ENCODE measurements at places on chromosomes 11 and 22.

- no peak for DNase-seq
Measured at GRCh38 chr11:63853476-63853875, 14.6 kb downstream of the MARK2 start.

DNA sequence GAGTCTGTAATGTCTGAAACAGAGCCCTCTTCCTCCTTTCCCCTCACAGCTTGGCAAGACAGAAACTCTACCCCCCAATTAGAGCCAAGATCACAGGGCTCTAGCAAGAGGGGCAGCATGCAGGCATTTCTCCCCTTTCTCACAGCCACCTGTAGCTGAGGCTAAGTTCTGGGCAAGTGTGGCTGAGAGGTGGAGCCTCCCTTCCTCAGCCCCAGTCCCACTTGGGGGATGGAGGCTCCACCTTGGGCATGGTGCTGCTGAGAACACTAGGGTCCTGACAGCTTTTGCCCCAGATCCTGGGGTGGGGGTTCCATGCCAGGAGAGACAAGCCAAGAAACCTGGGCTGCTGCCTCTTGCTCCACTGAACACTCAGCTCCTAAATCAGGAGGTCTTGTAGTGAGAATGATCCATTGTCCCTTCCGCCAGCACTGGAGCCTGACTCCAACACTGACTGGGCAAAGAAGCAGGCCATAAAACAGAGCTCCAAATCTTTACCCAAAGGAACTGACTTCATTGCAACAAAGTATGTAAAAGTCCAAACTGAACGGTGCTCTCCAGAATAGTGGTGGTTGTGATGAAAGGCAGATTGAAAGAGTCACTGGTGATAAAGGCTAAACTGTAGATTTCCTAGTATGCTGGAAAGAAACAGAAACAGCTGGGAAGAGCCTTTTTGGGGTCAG is 25.6 kb downstream of the NARS2 start:
- DNase-seq, result no peak

- DNase-seq, result no peak
Measured at GRCh38 chr11:110023711-110024110, 69.5 kb upstream of the ZC3H12C start.

DNA sequence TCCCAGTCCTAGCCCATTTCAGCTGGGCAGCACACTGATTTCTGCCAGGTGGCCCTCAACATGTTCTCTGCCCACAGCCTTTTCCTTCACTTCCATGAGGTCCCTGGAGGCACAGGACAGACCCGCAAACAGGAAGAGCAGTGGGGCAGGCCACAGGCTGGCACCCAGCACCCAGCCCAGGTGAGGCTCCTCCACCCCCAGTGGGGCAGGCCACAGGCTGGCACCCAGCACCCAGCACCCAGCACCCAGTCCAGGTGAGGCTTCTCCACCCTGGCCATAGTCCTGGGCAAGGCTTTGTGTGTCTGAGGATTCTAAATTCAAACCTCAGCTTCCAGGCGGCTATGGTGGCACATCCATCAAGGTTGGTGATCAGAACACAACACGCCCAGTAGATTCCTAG is 1413.0 kb downstream of the BRD1 start:
- DNase-seq, result no peak

GRCh38 chr11:58622344-58622743 is at the start of gene CNTF:
Gene CNTF, plus strand, starts transcription at chr11:58622665. Its CDS starts 88 bp downstream, at chr11:58622753.
- DNase-seq, result no peak

- no peak for DNase-seq
Measured at GRCh38 chr11:869399-870126, 26.9 kb downstream of the TSPAN4 start.

DNA sequence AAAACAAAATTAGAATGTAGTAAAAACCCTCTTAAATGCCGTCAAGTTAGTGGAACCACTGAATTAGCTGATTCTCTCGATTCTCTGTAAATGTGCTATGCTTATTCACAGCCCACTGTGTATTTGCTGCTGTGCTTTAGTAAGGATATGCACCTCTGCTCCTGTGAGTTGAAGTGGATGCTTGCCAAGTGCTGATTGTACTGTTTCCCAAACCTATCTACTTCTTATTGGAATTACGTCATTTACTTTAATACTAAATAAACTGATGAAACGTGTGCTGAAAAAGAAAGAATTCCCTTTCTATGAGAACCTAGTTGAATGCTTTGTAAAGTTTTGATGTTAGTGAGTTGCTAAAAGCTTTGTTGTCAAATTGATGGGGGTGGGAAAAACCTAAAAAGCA is 158.4 kb downstream of the LRRC4C start:
- no peak for DNase-seq

- peak; percentile 20 for DNase-seq
Measured at GRCh38 chr11:1230456-1231395, 7.9 kb downstream of the MUC5B start.

GRCh38 chr11:7964261-7964660 is 986 bp downstream of the NLRP10 start:
- DNase-seq, result no peak

DNA sequence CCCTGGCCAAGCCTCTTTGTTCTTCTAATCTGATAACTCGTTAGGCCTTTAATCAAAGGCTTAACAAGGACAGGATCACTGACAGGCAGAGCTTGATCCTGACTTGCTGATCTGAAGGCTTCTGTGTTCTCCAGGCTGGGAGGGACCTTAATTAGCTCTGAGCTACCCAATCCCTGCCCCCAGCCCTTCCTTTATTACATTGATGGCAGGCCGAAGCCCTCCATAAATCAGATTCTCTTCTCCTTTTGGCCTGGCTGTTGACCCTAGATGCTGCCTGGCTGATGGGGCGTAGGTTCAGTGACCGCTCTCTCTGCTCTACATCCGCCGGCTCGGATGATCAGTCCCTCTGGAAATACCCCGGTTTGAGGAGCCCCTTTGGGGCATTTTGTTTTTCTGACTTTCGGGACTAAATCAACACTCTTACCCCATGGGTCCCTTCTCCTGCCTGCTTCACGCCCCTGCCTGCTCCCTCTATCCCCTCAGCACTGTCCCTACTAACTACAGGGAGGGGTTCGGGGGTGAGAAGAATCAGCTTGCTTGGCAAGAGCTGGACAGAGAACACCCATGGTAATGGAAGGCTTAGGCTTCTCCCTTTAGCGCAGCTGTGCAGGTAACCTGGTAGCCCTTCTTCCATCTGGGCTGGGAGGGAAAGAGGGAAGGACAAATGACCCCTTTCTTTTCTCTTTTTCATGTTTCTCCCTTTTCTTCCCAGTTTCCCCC is 10.0 kb upstream of the RRM1 start:
- DNase-seq, result no peak

GRCh38 chr11:37861671-37862070 is 1263.6 kb upstream of the RAG2 start:
- no peak for DNase-seq

DNA sequence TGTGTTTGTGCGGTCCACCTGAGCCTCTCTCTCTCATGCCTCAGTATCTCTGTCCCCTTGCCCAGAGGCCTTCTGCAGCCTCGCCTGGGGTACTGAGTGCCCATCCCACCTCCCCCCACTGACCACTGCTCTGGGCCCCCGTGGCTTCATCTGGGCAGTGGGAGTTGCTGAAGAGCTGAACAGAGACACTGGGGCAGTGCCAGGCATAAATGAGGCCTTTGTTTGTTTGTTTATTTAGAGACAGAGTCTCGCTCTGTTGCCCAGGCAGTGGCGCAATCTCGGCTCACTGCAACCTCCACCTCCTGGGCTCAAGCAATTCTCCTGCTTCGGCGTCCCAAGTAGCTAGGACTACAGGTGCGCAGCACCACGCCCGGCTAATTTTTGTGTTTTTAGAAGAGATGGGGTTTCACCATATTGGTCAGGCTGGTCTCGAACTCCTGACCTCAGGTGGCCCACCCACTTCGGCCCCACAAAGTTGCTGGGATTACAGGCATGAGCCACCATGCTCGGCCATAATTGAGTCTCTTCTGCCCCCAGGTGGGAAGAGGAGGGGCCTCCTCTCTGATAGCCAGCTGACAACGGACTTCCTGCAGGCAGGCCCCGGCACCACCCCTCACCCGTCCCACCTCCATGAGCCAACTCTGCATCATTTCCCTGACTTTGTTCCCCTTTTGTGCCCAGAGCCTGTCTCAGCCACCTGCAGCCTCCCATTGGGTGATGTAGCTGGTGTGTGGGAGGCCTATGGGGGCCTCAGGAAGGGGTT is 9.3 kb downstream of the CRYBB3 start:
- no peak for DNase-seq

DNA sequence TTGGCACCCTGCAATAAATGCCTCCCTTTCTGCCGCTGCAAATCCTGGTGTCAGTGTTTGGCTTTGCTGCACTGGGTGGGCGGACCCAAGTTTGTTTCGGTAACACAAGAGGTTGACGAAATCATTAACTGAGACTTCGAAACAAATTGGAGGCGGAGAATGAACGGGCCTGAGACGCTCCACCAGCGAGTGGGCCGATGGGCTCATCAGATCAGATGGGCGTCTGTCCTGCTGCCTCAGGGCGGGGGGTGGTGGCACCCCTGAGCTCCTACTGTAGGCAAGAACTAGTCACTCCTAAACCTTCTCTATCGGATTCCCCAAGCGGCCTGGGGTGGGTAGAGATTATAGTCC is 918 bp upstream of the CAPN5 start:
- DNase-seq, result peak; percentile 66

DNA sequence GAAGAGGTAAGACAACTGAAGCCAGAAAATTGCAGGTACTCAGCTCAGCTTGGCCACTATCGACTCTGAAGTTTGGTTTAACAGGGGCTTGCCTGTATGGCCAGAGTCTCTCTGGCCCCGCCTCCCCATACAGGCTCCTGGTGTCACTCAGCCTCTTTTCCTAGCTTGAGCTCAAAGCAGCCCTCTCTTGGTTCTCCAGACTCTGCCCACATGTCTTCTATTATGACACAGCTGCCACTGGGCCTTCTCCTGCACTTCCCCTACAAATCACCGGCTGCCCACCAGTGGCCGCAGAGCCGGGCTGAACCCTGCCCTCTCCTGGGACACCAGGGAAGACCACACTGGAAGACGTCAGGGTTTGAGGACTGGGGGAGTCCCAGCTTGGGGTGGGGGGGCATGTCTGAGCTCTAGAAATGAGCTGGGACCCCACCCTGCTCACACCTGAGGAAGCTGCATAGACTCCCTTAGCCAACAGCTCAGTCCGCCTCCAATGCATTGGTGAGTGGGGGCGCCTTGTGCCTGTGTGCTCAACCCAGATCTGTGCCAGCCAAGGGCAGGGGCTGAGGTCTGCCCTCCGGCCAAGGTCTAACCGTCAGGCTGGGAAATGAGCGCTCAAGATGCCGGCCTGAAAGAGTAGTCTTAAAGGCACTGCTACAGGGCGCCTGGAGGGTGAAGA is 94.4 kb upstream of the LMO1 start:
- DNase-seq, result no peak

DNA sequence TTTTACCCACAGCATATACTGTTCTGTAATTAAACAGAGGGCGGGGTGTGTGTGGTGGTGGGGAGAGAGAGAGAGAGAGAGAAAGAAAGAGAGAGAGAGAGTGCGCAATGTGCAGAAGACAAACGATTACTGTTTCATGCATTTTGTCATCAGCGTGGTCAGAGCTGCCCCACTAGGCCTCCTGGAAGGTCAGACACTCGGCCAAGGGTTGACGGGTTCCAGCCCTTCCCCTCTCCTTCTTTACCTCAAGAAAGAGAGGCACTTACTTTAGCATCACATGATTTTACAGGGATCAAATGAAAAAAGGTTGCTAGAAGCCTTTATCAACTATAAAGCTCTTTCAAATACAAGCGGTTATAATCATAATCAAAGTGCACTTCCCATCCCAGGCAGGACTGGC is 269.2 kb upstream of the SORL1-AS1 start:
- DNase-seq, result no peak

DNA sequence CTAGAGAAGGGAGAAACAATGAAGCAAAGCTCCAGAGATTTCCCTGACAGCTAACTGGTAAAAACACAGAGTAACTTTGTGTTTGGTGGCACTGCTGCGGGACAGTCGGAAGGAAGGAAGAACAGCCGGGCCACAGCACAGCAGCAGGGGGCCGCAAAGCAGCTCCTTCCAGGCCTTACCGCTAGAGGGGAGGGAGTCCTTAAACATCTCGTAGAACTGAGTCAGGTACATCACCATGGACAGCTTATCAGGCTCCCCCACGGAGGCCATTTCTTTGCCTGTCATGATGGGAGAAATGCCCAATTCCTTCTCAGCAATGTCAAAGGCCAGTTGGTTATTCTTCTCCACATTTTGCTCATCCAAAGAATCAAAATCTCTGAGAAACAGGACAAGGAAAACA is 114.6 kb upstream of the BID start:
- DNase-seq, result no peak

- DNase-seq, result no peak
Measured at GRCh38 chr22:27046086-27046485, 388.7 kb downstream of the MIAT start.

GRCh38 chr11:80165744-80166143 is 724.9 kb upstream of the TENM4 start:
- no peak for DNase-seq

DNA sequence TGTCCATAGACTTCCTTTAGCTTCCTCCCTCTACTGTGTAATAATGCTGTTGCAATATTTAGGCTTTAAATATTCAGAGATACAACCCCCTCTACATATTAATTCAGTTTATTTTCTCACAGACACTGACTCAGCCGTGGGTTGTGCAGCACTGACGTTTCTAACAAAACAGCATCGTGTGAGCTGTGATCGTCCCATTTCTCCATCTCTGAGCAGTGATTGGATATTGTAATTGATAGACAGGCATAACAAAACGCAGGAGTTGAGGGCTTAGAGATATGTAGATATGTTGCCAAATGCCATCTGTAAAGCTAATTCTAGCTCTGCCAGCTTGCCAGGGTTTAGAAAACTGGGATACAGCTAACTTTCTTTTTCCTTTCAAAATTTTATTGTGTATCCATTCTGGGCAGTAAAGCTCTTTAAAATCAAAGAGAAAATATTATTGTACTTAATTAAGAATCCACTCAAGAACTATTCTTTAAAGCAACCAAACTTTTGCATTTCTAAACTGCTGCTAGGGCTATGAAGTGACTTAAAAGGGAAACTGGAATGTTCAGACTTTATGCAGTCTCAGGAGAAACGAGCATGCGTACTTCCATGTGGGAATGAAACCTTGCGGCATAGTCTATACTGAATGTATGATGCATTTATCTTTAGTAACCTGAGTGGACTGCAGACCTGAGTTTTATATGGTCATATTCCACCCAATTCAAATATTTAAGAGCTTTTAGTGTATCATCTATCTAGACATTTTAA is 22.7 kb downstream of the BTBD10 start:
- no peak for DNase-seq

- no peak for DNase-seq
Measured at GRCh38 chr11:127035824-127036223, 35.3 kb upstream of the KIRREL3 start.

DNA sequence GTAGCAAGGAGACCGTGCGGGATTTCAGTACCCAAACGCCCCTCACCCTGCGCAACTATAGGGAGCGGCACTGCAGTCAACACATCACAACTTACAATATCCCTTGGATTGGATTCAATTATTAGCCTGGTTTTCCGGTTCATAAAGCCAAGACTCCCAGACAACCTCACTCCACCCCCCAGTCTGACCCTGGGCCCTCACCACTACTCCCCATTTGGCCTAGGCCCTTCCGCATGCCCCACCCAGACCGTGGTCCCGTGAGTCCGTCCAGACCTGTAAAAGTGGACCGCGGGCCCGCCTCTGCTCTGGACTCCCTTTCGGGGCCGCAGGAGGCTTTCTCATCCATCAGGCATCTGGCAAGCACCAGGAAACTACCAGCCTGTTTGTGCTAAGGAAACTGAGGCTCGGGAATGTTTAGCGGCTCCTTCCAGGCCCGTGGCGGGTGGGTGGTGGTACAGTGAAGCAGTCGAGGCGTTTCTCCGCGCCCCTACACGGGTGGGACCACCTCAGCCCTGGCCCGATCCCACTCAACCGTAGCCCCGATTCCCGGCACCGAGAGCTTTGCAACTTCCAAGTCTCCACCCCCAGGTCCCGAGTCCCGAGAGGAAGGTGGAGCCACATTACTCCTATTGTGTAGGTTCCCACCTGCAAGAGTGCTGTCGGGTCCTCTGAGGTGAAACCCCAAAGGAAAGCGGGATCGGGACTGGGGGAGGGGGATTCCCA is 679 bp upstream of the DPP3 start:
- DNase-seq, result peak; percentile 64
